ELR (cell line): ENCODE measurements at places on chromosomes 7 and 10.

- peak; percentile 42 for DNase-seq
These were observed 120.1 kb downstream of the LRRN3 start for GRCh38 chr7:111210996-111211395.

DNA sequence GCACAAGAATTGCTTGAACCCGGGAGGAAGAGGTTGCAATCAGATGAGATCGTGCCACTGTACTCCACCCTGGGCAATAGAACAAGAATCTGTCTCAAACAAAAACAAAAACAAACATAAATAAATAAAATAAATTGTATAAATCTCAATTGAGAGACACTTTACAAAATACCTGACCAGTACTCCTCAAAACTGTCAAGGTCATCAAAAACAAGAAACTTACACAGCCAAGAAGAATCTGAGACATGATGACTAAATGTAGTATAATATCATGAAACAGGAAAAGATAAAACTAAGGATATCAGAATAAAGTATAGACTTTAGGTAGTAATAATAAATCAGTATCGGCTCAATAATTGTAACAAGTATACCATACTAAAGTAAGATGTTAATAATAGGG is 26.9 kb upstream of the SEPTIN7 start:
- DNase-seq = no peak

GRCh38 chr10:5265139-5265538 is 68.5 kb downstream of the AKR1C4 start:
- no peak for DNase-seq

GRCh38 chr7:44970523-44971051 is 8.2 kb downstream of the MYO1G start:
- no peak for DNase-seq

GRCh38 chr10:3972460-3973301 is 187.7 kb upstream of the KLF6 start:
- DNase-seq = no peak

DNA sequence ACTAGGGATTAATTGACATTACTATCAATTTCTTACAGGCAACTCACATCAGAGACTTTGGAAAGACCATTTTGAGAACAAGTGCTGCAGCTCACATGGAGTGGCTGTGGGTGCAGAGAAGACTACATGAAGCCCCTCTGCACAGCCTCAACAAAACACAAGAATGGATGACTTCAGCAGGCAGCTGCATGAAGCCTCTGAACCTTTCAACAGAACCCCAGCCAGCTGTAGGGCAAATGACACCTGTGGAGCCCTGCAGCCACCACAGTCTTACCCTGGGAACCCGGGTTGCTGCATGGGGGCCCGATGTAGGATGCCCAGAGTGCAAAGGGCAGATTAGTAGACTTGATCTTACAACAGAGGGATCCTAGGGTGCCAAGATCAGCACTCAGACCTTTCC is 62.0 kb upstream of the CAMK2B start:
- no peak for DNase-seq

GRCh38 chr7:132402096-132402495 is 174.2 kb downstream of the PLXNA4 start:
- no peak for DNase-seq

GRCh38 chr7:140697447-140698143 is 1.1 kb downstream of the NDUFB2 start:
- DNase-seq = peak; percentile 70

GRCh38 chr10:95354110-95354509 is 63.3 kb upstream of the PDLIM1 start:
- no peak for DNase-seq

- DNase-seq = no peak
These were observed 7.1 kb downstream of the ARPC1B start for GRCh38 chr7:99381664-99382075.

GRCh38 chr7:146414373-146414772 is 297.8 kb downstream of the CNTNAP2 start:
- no peak for DNase-seq

GRCh38 chr7:70712942-70713341 is 419.0 kb upstream of the GALNT17 start:
- DNase-seq = no peak

- no peak for DNase-seq
These were observed 38.7 kb downstream of the GLI3 start for GRCh38 chr7:42198296-42198695.

- DNase-seq = no peak
These were observed 27.4 kb upstream of the EGR2 start for GRCh38 chr10:62843600-62843999.

DNA sequence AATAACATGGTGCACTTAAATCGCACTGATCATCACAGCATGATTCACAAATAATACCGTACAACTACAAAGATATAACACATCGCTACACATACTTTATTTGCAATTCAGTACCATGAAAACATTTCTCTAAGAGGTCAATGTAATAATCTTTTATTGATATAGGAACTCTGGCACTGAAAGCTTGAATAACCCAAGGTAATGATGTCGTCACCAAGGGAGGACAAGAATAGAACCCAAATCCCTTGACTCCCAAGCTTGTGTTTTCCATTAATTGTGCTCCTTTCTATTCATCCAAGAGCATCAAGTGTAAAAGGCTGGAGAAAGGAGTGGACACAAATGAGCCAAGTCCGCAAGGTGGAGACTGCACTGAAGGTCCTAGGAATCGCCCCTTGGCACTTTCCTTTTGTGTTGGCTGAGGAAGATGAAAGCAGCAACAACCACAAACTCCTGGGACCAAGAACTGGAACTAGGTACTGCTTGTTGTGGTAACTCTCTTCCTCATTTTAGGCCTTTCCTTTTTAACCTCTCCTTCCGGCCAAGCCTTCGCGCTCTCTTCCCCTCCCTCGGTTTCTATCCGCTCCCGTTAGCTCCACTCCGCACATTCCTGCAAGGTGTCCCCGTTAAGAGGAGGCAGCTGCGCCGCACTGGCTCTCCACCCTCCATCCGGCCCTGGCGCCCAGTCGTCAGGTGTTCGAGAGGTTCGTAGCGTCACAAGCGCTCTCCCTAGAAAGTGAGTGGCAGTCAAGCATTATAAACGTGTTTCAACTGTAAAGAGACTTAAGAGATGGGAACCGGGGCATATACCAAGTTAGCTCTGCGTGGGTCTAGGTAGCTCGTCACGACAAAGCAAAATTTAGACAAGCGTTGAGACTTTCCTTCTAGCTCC is 1.0 kb upstream of the CBLL1 start:
- no peak for DNase-seq

- DNase-seq = no peak
These were observed 217.5 kb downstream of the SFMBT2 start for GRCh38 chr10:7193369-7193768.

- DNase-seq = no peak
These were observed 159.4 kb upstream of the INHBA start for GRCh38 chr7:41862261-41862660.

DNA sequence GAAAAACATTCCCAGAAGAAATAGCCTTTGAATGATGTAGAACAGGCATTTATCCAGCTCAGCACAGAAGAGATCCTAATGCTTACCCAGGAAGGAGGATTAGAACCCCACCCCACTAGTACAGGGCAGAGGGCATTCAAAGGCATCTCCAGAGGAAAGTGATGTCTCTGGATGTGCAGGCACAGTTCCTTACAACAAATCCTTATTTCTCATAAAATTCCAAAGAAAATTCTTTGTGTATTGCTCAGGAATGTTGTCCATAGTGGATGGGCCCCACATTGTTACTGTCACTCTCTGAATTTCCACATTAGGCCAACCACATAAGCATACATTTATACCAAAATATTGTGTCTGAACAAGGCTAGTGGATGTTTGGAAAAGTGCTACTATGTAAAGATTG is 243.0 kb downstream of the ADRA2A start:
- DNase-seq = no peak

GRCh38 chr7:81618396-81619014 is 151.3 kb downstream of the HGF start:
- DNase-seq = peak; percentile 93
